Posterior cingulate gyrus (tissue), 11 donors: ENCODE measurements at places on chromosomes 2 and 18.

DNA sequence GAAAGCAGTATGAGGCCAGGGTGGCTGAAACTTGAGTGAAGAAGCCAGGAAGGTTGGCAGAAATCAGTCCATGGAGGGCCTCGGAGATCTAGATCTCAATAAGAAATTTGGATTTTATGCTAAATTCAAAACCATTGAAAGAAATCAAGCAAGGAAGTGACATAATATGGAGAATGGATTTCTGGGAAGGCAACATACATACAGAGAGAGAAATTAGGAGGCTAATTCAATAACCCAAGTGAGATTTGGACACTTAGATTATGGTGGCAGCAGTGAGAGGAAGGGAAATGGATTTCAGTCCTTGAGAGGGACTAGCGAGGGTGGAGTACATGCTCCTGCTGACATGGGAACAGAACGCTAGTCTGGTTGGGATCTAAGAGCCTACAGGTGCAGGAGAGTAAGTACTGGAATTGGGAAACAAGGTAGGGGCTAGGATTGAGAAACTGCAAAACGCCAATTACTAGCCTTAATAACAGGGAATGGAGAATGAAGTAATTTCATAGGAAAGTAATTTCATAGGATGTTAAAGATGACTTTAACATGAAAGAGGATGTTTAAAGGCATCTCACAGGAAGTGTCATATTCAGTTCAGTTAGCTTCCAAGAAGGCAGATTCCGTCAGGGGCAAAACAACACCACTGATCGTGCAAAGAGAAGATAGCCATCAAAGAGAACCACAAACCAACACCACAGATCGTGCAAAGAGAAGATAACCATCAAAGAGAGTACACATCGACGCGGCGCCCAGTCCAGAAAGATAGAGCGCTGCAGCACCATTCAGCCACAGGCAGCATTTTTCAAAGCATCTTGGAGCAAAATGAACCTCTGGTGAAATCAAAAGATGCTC lies 27.2 kb downstream of the CDKL4 start:
- no peak for DNase-seq

DNA sequence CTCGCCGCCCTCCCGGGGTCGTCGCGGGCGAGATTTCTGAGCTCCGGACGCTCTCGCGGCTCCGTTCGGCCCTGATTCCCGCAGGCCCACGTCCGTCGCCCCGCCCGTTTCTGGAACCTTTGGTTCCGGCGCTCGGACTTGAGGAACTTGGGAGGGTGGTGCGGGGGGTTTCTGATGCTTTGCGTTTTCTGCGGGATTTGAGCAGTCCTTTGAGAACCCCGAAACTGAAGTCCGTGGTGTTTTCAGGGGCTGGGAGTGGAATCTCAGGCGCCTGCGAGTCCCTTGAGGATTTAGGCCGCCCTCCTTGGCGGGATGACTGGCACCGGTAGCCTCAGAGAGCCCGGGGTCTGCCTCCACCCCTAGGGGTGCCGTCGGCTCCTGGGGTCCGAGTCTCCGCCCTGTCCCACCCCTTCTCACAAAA lies 336 bp downstream of the THNSL2 start:
- no peak for DNase-seq

DNA sequence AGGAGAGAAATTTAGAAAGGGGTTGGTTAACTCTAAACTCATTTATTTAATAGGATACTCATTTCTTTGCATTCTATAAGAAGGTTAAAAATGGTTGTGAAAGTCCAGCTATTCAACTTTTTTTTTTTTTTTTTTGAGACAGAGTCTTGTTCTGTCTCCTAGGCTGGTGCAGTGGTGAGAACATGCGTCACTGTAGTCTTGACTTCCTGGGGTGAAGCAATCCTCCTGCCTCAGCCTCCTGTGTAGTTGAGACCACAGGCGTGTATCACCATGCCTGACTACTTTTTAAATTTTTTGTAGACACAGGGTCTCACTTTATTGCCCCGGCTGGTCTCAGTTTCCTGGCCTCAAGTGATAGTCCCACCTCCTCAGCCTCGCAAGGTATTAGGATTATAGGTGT lies 11.9 kb downstream of the ELP2 start:
- DNase-seq = no peak

- DNase-seq = no peak
Measured at GRCh38 chr2:225354281-225354774, 45.2 kb upstream of the NYAP2 start.

DNA sequence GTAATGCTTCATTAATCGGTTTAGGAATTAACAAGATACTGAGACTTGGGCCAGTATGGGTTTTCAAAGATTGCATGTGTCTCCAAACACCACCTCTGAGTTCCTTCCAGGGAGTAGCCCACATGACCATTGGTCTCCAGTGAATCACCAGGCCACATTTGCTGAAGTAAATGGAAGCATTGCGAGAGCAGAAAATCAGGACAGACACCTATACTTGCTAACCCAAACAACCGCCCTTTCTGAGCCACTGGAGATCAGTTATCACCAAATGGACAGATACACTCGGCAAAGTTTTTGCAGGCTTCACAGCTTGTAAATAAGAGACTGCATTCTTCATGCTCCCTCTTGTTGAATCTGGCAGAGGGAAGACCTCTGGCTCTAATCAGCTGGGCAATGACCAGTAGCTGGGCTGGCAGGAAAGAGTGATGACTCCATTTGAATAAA lies 40.9 kb downstream of the GATA6 start:
- no peak for DNase-seq

GRCh38 chr2:138365581-138365980 lies 136.0 kb upstream of the SPOPL start:
- DNase-seq = no peak

DNA sequence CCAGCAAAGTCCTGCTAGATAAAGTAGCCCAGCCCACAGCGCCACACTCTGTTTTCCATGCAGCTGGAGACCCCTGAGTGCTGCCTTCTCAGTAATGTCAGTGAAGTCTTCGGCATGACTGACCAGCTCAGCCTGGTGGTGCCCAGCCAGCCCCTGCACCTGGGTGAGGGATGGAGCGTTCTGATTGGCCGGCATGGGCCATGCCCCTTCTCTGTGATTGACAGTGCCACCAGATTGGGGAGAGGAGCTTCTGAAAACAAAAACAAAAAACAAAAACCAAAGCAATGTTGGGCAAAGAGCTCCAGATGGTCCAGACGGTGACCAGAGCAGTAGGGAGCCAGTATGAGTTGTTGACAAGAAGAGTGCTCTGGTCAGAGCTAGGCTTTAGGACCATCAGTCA lies 122.6 kb downstream of the DYSF start:
- DNase-seq = peak; percentile 64

DNA sequence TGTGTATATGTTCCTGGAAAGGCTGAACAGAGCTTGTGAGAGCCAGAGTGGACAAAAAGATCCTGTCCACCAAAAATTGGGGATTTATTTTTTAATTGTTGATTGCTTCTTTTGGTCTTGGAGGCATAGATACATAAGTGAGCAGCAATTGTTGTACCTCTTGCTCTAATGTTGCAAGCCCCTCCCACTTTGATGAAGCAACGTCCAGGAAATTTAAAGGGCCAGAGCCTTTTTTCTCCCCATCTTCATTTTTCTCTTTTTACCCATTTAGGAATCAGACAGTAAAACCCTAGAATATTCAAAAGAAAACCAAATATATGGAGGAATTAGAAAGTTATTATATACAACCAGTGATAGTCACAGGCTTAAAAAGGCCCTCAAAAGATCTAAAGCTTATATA lies 871.8 kb upstream of the NRXN1 start:
- no peak for DNase-seq

GRCh38 chr2:227822416-227823003 lies 8.9 kb downstream of the CCL20 start:
- no peak for DNase-seq

- no peak for DNase-seq
Measured at GRCh38 chr2:228917220-228917619, 353.9 kb downstream of the PID1 start.

- DNase-seq = no peak
Measured at GRCh38 chr18:59298871-59299270, 19.6 kb downstream of the CPLX4 start.

DNA sequence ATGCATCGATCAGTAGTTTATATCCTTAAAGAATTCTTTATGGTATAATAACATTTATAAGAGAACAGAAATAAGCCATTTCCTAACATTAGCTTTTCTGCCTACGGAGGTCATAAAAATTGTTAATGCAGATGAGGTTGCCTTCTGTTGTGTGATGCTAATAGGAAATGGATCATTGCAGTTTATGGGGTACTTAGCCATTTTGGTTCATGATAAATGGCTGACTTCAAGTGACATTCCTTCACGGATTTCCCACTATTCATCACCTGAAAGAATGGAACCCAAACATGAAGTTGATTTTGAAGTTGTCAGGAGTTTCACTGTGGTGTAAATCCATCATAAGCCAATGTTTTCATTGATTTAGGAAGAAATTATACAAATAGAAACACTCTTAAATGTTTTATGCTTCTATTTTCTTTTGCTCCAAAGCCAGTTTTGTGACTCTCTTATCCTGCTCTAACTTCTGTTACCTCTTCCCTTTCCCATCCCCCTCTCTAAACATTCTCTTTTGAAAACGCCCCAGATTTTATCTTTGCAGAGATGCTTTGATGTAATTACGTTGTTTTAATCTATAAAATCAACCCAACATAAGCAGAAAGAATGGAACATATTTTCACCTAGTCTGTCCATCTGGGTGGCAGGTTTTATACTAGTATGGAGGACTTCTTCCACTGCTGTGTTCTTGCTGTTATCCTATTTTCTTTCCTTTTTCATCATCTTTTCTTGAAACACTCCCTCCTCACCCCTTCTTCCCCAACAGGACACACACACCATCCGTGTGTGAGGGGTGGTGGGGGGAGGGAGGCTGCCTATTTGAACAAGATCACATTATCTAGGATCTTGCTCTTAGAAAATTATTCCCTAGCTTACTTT lies 58.2 kb downstream of the GREB1L start:
- DNase-seq = no peak

DNA sequence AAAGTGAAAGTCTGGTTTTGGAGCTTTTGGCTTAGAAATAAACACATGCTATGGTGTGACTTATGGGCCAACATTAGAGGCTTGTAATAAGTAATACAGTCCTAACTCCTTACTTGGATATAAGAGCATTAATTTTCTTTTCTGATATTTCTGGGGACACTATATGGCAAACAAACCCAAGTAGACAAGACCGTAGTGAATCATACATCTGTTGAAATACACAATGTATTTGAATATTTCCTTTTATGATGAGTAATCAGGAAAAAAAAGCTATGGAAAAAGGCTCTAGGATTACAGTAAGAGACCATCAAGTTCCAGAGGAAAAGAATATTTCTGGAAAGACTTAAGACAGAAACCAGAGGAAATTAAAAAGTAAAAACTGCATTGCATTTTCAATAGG lies 146.0 kb upstream of the CYP26B1 start:
- no peak for DNase-seq

GRCh38 chr2:69311024-69311416 lies 76.0 kb downstream of the GFPT1 start:
- DNase-seq = no peak

DNA sequence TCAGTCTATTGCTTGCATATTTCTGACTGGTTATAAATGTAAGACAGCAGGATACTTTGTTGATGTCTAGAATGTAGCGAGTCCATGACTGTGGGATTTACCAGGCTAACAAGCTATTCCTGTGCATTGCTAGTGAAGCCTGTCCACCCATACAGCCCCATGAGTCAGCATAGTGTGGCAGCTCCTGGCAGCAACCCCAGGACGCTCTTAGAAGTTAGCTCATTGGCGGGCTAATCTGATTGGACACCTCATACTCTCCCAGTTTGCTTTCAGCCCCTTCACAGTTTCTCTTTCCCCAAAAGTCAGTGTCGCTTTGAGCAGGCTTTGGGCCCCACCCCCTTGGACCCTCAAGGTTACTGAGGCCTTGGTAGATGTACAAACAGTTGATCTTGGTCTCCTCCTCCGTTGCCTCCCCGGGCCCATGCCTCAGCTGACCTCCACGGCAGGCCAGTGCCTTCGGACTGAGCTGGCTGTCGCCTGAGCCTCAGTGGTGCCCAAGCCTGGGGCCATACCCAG lies 48.0 kb downstream of the COA5 start:
- peak; percentile 37 for DNase-seq

- no peak for DNase-seq
Measured at GRCh38 chr2:22990246-22990645, 394.7 kb upstream of the KLHL29 start.

DNA sequence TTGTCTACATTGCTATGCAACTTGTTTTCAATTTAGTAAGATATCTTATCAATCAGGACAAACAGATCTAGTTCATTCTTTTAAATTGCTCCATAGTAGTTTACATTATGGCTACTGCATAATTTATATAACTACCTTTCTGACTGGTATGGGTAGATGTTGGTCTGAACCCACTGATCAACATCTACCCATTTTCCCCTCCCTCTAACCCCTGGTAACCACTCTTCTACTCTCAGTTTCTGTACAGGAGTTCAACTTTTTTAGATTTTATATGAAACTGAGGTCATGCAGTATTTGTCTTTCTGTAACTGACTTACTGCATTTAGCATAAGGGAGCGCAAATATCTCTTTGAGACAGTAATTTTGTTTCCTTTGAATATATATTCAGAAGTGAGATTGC lies 73.2 kb downstream of the ITSN2 start:
- DNase-seq = no peak

DNA sequence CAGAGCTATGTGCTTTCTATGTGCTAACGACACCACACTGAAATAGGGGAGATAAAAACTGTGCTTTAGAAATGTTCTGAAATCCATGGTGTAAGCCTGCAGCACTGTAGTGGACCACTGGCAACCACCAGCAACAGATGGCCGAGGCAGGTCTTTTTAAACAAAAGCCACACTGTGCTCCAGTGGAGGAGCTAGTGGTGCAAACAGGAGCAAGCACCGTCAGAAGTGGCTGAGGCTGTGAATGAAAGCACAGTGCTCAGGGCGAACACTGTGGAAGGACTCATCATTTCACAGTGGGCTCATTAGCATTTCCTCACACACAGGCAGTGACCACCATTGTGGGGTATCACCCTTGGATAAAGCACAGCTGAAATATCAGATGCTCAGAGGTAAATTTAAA lies 22.9 kb upstream of the MTX2 start:
- DNase-seq = peak; percentile 50

GRCh38 chr2:231357931-231358330 lies 37.6 kb upstream of the B3GNT7 start:
- no peak for DNase-seq

DNA sequence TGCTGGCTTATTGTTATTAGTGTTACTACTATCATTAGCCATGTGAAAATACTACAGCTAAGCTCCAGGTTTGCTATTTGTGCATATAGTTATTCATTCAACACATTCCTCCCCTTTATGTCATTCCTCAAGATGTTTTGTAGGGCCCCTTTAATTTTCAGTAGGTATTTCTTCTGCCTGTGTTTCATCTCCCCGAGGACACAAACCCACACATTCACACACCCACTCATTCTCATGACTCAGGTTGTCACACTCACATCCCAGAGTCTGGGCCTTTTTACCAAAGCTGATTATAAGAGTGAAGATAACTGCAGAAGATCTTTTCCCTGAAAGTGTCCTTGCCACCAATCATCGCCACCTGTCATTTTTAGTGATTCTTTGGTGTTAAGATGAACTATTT lies 68.6 kb upstream of the SPOPL start:
- DNase-seq = no peak
